ENCODE measurements at places on chromosomes 13 and 19. TPM values are rescaled to one million over a fixed set of nuclear protein-coding genes. Genes with fewer than 3 reads are reported as not detected.
A peak's percentile ranks its signal among the peaks of the same experiment; 100 is the strongest.

DNA sequence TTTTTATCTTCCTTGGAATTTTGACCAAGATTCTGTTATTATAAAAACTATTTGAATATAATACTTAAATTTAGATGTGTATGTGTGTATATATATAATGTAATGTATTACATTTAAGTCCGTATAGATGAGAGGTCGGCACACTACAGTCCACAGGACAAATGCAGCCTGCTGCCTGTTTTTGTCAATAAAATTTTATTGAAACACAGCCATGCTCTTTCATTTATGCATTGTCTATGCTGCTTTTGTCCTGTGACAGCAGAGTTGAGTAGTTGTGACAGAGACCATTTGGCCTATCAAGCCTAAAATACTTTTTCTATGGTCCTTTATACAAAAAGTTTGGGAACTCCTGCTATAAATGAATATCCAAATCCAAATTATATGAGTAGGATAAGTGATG, 69.7 kb downstream of the PCCA start:
- DNase-seq, result no peak

GRCh38 chr19:29842471-29843179, 30.8 kb downstream of the CCNE1 start:
- DNase-seq, result no peak

GRCh38 chr19:11286312-11286974, 9.5 kb upstream of the TSPAN16 start:
- peak; percentile 10 for DNase-seq

GRCh38 chr19:16380943-16381755, 56.5 kb downstream of the KLF2 start:
- no peak for DNase-seq

DNA sequence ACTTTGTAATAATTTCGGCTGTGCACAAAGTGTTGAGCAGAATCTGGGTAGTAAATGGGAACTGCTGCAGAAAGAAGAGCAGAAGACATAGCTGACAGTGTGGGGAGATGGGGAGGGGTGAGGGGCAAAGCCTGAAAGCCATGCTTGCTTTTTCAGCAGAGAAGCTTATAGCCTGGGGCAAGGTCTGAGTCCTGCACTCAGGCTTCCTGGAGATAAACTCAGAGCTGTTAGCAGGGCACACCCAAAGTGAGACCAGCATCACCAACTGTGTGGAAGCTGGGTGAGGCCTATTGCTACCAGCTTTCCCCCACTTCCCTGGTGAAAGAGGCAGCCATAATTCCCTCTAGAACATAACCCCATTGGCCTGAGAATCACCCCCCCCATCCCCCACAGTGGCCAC, 15.6 kb upstream of the LHFPL6 start:
- no peak for DNase-seq

DNA sequence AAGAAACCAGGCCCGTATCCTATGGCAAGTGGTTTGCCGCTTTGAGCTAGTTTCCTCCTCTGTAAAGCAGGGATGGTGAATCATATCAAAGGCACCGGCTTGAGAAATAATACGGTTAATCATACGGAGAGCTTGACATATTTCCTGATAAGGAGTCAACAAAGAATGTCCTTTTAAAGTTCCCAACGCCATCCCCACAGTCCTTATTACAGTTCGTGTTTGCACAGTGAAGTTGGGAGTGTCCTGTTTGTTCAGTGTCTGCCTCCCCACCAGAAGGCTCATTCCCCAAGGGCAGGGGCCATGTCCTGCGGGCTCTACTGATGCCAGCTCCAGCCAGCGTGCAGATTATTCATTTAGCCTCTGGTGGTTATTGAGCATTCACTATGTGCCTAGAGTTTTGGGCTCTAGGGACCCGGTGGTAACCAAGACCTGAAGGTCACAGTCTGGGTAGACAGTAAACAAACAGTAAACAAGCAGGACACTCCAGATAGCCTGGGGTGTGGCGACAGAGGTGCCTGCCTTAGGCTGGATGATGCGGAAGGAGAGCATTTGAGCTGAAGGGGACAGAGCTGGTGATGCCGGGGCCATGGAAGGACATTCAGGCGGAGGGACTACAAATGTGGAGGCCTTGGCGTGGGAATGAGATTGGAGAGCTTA, 6.3 kb downstream of the GRAMD1A start:
- no peak for DNase-seq

DNA sequence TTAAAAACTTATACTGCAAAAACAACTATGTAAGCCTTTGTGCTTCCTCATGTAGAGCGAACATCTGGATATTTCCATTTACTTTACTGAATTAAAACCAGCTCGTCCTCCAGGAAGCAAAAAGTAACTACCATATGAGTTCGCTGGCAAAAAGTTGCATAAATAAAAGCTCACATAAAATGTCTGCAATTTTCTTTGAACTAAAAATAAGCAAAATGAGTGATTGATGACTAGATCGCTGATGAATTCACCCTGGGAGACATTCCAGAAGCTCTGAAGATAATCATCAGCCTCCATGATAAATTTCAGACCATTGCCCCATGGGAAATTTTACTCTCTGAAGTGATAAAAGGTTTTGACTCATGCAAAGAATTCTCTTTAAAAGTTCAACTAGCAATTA, 67.3 kb upstream of the SACS start:
- DNase-seq, result no peak

FSD1 gene
- 19.7 TPM for total RNA-seq
